Activated T-cell treated with anti-CD3 and anti-CD28 coated beads for 4 hours (primary cell): ENCODE measurements at places on chromosomes 16 and 17.

- no peak for DNase-seq
These were observed 28.0 kb downstream of the CTU2 start for GRCh38 chr16:88734361-88734728.

GRCh38 chr17:7932949-7933348 is 943 bp downstream of the CNTROB start:
- no peak for DNase-seq

GRCh38 chr17:77318491-77319210 is 177.9 kb downstream of the SEC14L1 start:
- DNase-seq, result no peak

DNA sequence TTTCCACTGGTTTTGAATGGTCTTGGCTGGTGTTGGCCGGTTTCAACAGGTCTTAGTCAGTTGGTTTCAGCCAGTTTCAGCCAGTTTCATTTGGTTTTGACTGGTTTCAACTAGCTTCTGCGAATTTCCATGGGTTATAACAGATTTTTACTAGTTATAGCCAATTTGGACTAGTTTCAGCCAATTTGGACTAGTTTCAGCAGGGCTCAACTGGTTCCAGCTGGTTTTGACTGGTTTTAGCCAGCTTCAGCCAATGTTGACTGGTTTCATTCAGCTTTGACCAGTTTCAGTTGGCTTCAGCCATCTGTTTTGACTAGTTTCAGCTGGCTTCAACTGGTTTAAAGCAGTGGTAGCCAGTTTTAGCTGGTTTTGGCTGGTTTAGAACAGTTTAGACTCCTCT is 432.6 kb downstream of the UTP18 start:
- no peak for DNase-seq

GRCh38 chr16:22035153-22035552 is 27.2 kb downstream of the MOSMO start:
- no peak for DNase-seq

DNA sequence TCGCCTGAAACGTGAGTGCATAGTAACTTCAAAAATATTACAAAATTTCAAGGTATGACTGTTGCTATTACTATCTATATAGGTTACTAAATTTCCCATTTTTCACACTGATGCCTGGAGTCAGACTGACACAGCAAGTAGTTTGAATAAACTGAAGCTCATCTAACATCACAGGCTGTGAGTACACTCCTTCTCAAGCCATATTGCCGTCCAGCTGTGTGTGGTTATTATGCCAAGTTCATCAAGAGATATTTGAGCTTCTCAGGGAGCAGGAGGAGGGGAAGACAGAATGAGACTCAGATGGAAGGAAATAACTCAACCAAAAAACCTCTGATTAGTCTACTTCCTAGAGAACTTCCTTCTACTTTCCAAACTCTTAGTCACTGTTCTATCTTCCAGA is 473.9 kb downstream of the TOX3 start:
- no peak for DNase-seq

DNA sequence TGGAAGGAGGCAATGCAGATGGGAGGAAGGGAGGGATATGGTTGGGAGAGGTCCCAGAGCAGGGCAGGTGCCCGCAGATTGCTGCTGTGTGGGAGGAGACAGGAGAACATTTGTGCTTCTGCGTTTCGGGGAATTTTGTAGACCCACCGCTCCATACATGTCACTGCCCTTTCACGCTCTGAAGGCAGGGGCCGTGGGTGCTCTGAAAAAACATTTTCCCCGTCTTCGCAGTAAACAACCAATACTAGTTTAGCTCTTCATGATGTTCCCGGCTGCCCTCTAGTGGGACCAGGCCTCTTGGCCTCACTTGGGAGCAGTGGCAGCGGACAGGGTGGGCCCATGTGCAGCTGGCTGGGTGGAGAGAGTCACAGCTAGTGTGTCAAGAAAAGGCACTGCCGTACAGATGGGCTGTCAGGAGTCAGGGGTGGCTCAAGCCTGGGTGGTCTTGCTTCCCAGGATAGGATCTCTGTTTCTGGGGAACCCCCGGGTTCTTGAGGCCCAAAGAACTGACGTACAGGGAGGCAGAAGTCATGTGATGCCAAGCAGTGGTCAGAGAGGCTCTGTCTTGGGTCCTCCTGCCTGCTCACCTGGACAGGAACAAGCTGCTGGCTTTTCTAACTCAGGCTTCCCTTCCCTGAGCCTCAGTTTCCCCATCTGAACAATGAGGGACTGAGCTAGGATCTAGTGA is 46.5 kb upstream of the CPNE2 start:
- no peak for DNase-seq

DNA sequence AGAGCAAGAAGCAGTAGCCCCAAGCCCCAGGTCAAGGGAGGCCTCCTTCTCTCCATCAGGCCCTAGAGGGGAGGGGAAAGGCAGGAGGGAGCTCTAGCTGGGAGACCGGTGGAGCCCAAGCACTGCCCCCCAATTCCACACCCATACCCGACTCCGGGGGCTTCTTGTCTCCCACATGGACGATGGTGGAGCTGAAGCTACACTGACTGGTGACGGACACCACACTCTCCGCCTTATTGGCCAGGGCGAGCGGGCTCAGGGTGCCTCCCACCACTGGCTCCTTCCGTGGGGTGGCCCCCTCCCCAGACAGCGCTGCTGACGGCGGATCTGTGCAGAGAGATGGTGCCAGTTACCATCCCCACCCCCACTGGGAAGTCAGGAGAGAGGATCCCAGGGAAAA is 6.4 kb downstream of the PER1 start:
- no peak for DNase-seq

DNA sequence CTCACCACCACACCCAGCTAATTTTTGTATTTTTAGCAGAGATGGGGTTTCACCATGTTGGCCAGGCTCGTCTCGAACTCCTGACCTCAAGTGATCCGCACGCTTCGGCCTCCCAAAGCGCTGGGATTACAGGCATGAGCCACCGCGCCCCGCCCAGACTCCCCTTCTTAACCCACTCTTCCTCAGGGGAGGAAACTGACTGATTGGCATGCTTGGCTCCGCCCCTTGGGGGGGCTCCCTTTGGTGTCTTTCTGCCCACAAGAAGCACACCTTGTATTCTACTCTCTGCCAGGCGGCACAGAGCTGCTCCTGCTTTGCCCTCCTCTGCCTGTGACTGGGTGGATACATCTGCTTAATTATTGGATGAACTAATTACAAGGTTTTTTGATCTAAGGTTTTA is 4.7 kb upstream of the ASGR2 start:
- DNase-seq, result no peak

GRCh38 chr17:7651665-7652387 is 1.1 kb downstream of the ATP1B2 start:
- no peak for DNase-seq

DNA sequence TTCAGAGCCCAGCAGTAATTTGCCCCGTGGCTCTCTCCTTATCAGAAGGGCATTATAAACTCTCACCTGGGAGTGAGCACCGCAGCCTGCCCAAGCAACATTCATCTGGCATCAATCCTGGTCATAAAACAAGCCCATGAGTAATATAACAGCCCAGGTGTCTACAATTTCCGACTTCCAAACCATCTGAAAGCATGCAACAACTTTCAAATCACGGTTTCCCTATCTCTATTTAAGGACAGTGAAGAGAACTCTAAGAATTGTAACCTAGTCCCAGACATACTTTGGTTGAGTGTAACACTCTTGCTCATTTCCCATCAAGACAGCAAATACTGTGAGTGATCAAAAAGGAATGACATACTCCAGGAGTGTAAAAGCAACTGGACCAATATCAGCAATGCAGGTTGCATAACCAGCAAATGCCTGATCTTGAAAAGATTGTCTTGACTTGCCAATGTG is 487.4 kb upstream of the SOX9 start:
- DNase-seq, result no peak

DNA sequence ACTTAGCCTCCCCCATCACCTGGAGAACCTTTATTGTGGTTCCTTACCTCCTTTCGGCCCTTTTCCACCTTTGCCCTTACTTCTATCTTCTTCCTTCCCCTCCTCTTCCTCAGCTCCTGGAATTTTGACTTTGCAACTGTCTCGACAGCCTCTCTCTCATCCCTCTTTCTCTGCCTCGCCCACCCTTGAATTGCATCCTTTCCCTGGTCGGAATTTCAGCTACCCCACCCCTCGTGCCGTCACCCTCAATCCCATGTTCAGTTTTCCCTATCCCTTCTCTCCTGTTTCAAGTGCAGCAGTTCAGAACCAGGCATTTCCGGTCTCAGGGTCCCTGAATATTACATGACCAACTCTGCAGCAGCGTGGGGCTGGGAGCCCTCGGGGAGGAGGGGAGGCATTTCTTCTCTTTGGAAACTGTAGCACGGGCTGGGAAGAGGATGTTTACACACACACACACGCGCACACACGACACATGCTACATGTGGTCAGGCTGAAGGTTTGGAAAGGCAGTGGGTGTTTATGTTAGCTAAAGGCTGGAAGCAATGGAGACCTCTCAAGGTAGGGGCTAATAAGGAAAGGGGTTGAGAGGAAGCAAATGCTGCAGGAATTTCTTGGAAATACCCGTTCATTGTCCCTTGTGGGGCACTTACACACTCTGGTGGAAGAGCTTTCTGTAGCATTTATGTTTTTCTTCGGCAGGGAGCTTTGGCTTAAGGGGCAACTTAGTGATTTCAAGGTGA is 971 bp downstream of the MINK1 start:
- DNase-seq, result no peak

DNA sequence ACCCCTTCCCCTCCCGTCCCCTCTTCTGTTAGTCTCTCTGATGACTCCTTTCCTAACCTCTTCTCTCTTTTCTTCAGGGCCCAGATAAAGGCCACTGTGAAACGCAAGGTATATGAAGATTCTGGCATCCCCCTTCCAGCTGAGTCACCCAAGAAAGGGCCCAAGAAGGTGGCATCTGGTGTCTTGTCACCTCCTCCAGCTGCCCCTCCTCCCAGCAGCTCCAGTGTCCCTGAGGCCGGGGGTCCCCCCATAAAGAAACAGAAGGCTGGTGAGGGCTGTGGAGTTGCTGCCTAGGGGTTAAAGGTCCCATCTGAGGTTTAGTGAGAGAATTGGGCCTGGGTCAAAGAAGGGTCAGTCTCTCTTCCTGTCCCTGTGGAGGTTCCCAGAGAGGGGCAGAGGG is 4.0 kb downstream of the RNASEK start:
- DNase-seq, result no peak

DNA sequence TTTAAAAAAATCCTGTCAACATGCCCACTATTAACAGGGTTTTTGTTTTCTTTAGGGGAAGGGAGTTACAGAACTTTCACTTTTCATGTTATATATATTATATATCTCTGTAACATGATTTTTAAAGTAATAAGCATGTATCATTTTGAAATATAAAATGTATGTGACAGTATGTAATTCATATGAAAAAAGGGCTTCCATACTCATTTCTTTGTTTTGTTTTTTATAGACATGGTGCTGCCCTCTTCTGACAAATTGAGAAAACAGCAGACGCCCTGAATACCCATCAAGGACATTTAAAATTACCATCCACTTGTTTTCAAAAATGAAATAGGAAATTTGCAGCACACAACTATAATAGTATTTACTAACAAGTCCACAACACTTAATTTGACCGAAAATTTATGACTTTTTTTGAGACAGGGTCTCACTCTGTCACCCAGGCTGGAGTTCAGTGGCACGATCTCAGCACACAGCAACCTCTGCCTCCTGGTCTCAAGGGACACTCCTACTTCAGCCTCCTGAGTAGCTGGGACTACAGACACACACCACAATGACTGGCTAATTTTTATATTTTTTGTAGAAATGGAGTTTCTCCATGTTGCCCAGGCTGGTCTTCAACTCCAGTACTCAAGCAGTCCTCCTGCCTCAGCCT is 30.4 kb downstream of the CFDP1 start:
- no peak for DNase-seq

DNA sequence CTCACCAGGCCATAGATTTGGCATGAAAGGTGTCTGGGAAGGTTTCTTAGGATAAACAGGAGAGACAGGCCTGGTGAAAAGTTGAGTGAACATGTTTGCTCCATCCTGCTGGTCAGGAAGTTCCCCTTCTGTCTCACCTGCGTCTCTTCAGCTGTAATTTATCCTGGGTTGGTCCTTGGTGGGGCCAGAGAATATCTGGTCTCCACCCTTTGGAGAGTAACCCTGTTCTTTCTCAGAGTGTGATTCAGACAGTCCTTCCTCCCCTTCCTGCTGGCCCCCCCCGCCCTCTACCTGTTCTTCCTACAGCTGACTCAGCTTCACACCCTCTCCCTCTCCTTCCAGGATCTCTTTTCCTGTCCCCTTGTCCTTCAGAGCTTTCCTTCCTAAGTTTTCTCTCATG is 17.1 kb downstream of the MINK1 start:
- DNase-seq, result no peak

DNA sequence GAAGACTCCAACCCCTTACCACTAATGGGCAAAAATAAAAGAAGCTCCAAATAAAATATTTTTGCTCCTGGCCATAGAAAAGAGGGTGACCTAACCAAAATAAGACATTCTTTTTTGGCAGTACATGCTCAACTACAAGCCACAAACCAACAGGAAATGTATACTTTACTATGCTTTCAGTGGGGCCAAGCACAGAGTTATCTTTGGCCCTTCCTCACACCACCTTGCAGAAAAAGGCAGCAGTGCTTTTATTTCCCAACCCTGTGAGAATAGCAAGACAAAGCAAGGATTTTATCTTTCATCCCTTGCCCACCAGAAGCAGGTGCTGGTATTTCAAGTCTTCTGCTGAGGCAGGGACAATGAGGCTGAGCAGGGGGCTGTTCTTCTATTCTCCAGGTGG is 1493.1 kb downstream of the CDH11 start:
- no peak for DNase-seq
